ENCODE measurements at places on chromosomes 5 and 9.
A peak's percentile ranks its signal among the peaks of the same experiment; 100 is the strongest.

DNA sequence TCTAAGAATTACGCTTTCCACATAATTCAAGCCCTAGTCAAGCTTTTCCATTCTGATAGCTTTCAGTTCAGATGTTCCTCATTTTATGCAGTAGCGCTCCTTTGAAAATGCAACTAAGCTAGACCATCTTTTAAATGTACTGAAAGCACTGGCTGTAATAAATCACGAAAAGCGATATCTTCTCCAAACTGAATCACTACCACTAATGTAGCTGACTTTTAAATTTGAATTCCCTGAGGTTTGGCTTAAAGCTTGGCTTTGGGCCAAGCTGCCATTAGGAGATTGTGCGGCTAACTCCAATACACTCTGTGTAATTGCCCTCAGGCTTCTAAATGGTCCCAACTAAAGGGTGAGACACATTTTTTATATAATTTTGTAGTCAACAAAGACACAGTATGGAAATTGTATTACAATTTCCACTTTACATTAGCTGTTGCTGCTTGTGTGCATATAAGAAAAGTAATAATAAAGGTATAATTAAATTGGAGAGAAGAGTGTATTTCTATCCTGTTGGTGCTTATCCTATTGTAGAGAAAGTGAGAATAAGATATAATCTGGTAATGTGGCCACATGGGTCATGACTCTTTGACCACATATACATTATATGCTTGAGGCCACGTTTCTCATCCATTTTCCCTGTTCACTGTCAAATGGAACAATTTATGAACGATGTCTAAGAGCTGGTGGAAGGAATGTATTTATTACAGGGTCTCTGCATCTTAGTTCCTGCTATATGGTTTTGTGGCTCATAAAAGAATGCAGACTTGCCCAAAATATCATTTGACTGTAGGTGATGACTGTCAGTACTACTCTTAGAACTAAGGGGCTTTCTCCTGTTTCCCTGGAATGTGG lies 118.7 kb upstream of the TAF11L2 start:
- DNase-seq = peak; percentile 77

- DNase-seq = no peak
These were observed 51.9 kb downstream of the ERCC6L2 start for GRCh38 chr9:95927271-95928004.

- no peak for DNase-seq
These were observed 491.7 kb downstream of the CCDC171 start for GRCh38 chr9:16044579-16044881.

DNA sequence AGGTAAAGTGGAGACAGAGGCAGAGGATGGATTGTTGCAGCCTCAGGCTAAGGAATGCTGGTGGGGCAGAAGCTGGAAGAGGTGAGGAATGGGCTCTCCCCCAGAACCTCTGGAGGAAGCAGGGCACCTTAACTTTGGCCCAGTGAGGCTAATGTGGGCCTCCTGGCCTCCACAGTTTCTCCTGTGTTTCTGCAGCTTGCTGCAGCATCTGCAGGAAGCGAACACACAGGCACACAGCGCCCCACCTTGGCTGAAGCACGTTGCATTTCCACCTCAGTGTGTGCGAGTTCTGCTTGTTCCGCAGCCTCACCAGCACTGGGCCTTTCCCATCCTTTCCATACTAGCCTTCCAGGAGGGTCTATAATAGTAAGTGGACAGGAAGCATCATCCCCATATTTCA lies 27.2 kb upstream of the ASS1 start:
- no peak for DNase-seq

All from NCI-H82 (cell line).